ENCODE measurements at places on chromosomes 2 and 18.

- DNase-seq: no peak
Measured at GRCh38 chr2:113114224-113114945, 13.0 kb upstream of the IL1RN start.

DNA sequence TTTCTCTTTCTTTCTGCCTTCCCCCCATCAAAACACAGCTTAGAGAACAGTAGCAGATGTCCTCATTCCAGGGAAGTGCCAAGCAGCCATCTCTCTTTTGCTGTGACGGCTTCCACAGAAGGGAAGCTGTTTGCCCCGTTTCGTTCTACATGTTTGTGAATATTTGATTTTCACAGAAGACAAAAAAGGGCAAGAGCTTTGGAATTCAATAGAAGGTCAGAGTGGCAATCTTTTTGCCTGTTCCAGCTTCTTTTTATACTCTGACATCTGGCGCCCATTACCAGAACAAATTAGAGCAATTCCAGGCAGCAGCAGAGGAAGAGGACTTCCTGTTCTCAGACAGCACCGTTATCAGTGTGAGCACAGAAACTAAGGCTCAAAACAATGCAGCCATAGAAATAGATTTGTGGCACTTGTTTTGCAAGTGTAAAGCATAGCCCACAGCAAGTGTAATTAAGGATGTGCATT lies 79.0 kb upstream of the CDH19 start:
- no peak for DNase-seq

DNA sequence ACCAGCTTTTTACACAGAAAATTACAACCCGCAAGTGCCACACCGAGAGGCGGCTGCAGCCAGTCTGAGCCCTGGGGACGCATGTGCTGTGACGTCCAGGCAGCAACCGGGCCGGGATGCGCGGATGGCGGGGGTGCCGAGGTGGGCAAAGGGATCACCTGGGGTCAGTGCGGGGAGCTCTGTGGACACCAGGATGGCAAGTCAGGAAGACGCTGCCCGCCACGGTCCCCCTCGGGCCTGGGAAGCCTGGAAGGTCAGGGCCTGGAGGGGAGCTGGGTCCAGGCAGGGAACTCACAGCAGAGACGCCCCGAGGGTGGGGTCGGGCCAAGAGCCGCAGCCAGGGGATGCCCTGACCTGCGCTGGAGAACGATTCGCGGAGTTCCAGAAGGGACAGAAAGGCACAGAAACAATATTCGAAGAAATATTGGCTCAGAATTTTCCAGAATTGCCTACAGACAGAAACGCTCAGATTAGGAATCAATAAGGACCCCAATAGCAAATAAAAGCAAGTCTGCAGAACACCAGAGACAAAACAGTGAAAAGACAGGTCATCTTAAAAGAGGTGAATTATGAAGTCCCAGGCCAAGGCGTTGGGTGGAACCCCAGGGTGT lies 11.7 kb upstream of the KIF1A start:
- no peak for DNase-seq

DNA sequence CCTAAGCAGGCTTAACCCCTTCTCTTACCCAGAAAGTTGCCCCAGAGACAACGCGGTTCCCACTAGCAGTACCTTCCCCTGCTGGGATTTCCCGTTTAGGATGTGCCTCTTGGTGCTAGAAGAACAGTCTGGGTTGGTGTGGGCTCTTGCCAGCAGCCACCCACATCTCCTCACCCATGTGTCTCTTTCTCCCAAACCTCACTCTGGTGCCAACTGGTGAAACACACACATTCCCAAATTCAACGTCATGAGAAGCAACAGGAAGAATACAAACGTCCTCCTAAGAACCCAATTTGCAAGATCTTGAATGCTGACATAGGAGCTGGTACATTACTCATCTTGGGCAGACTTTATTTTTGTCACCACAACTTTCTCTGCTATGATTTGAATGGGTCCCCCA lies 36.2 kb downstream of the DIPK1C start:
- no peak for DNase-seq

DNA sequence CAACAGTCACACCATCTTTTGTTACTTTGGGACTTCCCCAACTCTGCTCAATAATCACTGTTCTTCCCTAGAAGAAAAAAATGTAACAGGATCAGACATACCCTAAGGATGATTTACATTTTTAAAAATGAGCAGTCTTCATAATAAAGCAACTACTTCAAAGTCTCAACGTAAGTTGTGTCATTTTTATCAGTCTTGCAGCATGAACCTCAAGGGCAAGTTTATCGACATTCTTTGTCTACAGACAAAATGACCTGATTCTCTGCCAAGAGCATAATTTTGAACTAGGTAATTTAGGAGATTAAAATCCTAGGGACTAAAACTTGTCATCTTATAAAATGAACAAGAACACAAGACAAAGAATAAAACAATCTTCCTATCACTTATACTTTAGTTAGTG lies 2.3 kb downstream of the HSPD1 start:
- no peak for DNase-seq

- DNase-seq: no peak
Measured at GRCh38 chr2:152046940-152047339, 51.9 kb downstream of the CACNB4 start.

- DNase-seq: no peak
Measured at GRCh38 chr2:167715932-167716331, 531.5 kb downstream of the STK39 start.

GRCh38 chr2:26620031-26620605 lies 21.0 kb downstream of the CIB4 start:
- no peak for DNase-seq

Measured in NCI-H187 treated with DMSO at 0.1 percent for 48 hours (cell line).